HFFc6 (cell line): ENCODE measurements at places on chromosomes 7 and 10. TPM values are rescaled to one million over a fixed set of nuclear protein-coding genes. Genes with fewer than 3 reads are reported as not detected.

C10orf67 gene
- 0.15 to 0.71 TPM (median 0.60 TPM) in 3 replicates for total RNA-seq

PARG gene
- 20.0 to 22.6 TPM (median 21.5 TPM) in 3 replicates for total RNA-seq

PPP1R9A gene
- total RNA-seq = not detected in 3 replicates

ANKRD1 gene
- total RNA-seq = 6.2 to 15.4 TPM (median 15.1 TPM) in 3 replicates

DNA sequence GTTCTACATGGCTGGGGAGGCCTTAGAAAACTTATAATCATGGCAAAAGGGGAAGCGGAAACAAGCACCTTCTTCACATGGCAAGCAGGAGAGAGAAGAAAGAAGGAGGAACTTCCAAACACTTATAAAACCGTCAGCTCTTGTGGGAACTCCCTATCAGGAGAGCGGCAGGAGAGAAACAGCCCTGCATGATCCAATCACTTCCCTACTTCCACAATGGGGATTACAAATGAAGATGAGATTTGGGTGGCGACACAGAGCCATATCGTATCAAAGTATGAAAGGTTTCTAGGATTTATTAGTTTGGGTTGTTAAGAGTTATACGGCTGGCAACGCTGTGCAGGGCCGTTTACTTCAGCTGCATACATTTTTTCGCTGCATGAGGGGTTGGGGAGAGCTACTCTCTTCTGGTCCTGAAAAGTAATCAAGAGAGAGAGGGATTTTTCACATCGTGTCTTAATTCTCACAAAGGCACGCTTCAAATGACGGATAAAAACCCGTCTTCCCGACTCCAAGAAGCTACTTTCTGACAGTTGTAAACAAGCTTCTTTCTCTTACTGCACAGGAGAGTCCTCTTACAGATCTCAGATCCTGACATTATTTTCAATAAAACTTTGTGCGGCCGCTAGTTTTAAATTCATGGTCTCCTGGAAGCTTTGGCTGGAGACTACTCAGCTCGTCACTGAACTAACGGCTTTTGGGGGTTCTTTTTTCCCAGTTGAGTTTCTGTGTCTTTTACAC is 751 bp upstream of the GTPBP10 start:
- peak; percentile 33 for DNase-seq
- H3K4me3 ChIP-seq = peak overlapping the region; percentile 97
- no peaks in the 10 kb centered on the region; the same call in 1 of the 2 replicates for H3K27me3 ChIP-seq
- peak overlapping the region; percentile 96 for H3K27ac ChIP-seq
- peaks cover 29% of the 10 kb centered on the region for H3K36me3 ChIP-seq

- no peak overlapping the region for H3K27ac ChIP-seq
- DNase-seq = no peak
- no peaks in the 10 kb centered on the region for H3K27me3 ChIP-seq
These were observed 35.7 kb downstream of the ITPRID1 start for GRCh38 chr7:31549611-31550010.

DNA sequence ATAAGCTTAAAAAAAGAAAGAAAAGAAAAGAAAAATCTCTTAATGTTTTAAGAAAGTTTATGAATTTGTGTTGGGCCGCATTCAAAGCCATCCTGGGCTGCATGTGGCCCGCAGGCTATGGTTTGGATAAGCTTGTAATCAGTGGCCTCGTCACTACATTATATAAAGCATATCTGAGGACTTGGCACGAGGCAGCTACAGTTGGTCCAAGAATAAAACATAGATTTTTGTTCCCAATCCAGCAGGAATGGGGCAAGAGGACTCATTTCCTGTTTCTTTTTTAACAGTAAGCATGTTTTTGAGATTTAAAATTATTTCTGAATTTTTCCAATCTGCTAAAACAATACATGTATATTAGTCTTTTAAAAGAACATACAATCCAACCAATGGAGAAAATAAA is 28.6 kb downstream of the MCM10 start:
- DNase-seq = no peak
- no peak overlapping the region for H3K27ac ChIP-seq
- H3K36me3 ChIP-seq = peaks cover 18% of the 10 kb centered on the region
- H3K4me1 ChIP-seq = peaks cover 7% of the 10 kb centered on the region; the same call in 1 of the 2 replicates

DNA sequence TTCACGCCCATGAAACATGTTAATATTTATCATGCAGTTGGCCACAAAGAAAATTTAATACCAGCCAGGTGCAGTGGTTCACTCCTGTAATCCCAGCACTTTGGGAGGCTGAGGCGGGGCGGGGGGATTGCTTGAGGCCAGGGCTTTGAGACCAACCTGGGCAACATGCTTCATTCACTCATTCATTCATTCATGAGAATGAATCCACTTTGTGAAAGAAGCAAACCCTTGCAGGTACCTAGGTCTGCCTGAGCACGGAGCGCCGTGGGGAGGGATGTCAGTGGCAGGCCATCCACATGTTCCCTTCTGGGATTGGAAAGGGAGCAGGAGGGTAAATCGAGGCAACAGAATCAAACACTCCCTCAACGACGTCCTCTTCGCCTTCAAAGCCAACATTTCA is 4.7 kb downstream of the ANXA11 start:
- peaks cover 8% of the 10 kb centered on the region for H3K36me3 ChIP-seq
- no peak overlapping the region; the same call in none of the 2 replicates for H3K4me3 ChIP-seq
- peaks cover 80% of the 10 kb centered on the region for H3K4me1 ChIP-seq
- no peak for DNase-seq
- peak overlapping the region; percentile 45 for H3K27ac ChIP-seq
- peaks cover under 1% of the 10 kb centered on the region; the same call in 1 of the 2 replicates for H3K27me3 ChIP-seq
